ENCODE measurements at places on chromosomes 6 and 20.

DNA sequence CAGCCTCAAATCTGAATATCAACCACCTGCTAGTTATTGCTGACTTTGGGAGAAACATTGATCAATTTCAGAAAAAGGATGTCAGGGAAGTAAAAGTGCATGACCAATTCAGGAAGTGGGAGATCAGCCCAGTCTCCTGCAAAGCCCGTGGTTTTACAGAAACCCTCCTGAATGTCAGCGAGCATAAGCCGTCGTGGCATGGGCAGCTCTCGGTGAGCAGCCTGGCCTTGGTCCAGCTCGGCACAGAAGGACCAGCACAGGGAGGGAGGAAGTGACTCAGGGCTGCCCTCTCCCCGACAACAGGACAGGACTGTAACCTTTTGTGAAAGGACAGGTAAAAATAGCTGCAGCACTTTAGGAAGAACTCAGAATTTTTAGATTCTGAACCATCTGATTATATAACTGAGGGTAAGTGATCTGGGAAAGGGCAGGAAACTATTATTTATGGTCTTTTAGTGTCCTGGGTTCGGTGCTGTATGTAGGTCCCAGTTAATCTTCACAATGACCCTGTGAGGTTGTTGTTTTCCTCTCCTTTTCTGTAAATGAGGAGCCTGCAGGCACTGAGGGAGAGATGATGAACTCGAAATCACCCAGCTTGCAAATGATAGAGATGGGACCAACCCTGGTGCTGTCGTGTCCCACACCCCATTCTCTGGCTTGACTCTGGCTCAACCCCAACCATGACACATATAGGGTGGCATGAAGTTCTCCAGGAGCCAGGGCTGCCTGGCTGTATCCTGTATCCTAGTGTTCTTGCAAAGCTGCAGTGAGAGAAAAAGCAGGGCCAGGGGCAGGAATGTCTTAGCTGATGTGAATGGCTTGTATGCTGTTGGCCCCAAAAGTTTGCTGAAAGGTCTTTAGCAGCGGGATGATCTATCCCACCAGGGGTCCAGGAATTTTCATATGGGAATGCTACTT lies 37.6 kb downstream of the NRN1 start:
- peak; percentile 45 for DNase-seq

DNA sequence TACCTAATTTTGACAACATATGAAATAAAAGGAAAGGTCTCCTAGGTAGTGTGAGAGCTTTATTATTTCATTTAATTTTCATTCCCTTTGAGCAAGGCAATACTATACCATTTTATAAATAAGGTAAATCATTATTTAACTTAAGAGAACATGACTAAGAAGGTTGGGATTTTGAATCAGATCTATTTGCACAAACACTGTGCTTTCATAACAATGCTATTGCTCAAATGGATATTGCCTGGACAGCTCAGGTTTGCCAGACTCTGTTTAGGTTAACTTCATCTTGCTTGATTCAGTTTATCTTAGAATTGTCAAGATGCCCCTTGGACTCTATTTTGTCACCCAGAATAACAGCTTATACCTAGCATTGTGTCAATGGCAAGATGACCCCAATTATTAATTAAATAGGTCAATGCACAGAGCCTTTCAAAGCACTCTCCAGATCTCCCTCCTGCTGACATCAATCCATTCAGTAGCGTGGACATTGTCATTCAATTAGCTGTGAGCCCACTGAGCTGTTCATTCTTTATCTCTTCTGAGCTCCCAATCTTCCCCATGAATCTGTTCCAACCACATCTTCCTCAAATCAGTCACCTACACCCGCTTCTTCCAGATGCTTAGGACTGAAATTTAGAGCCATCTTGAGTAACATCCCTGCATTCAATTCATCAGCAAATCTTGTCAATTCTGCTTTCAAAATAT lies 42.1 kb upstream of the TMEM30A start:
- DNase-seq: no peak

- DNase-seq: no peak
These were observed 15.2 kb downstream of the RSPH4A start for GRCh38 chr6:116631379-116631990.

DNA sequence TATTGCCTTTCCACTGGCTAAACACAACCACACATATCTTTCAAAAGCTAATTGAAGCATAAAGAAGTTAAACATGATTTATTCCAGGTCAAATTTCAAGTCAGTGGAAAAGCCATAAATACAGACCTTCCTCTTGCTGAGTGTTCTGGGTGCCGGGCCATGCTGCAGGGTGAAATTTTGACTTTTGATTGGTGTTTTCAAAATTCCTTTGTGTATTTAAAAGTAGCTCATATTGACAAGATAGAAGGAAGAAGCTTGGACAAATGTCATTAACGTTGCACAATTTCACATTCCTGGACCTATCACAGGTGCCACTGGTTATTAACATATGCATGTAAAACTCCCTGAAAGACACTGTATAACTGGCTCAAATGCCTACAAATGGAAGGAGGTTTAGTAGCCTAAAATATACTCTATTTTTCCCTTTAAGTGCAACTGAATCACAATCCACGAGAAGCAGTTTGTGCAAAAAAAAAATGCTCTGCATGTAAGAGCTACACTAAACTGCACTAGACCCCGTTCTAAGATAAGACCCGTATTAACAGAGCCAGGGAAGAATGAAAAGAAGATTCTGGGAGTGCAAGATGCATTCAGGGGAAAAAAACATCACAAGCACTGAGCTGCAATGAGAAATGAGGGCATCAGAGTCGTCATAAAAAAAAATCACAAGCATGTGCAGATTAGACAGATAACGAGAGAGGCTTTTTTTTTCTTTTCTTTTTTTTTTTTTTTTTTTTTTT lies 30.4 kb downstream of the ATXN1 start:
- DNase-seq: no peak

DNA sequence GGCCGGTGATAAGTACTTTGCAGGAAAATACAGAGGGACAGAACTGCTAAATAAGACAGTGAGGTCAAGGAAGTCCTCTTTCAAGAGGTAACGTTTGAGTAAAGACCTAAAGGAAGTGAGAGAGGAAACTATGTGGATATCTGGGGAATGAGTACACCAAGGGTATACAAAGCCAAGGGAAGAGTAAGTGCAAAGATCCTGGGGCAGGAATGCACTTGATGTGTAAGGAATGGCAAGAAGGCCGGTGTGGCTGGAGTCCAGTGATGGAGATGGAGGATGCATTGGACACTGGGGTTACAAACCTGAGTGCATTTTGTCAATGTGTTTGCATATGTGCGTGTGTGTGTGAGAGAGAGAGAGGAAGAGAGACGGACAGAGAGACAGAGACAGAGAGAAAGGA lies 32.1 kb upstream of the TGM2 start:
- no peak for DNase-seq

DNA sequence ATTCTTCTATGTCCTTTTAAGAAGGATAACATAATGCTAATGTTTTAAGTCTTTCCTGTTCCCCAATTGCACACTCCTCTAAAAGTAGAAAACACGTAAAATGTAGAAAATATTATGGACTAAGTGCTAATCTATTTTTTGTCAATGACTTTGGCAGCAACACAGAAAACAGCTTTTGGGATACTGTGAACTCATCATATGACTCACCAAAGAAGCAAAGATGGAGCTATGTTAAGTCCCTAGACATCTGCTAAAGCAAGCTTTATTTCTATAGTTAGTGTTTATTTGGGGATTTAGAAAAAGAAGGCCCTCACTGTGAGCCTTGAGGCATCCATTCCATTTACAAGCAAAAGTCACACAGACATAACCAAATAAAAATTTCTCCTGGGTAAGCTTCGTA lies 23.0 kb downstream of the OPN5 start:
- DNase-seq: peak; percentile 28

DNA sequence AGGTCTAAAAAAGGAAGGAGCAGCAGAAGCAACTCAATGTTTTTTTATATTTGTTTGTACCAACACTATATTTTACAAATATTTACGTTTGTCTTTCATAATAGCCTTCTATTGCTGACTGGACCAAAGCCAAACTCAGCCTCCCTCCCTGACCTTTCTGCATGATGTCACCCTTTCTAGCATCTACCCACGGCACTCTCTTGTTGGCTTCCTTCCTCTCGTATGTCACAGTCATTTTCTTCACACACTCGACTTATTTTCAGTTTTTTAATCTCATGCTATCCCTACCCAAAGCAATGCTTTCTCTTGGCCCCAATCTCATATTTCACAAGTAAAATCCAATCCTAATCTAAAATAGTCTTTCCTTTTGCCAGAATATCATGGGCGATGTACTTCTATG lies 16.3 kb upstream of the FAM8A1 start:
- DNase-seq: no peak

DNA sequence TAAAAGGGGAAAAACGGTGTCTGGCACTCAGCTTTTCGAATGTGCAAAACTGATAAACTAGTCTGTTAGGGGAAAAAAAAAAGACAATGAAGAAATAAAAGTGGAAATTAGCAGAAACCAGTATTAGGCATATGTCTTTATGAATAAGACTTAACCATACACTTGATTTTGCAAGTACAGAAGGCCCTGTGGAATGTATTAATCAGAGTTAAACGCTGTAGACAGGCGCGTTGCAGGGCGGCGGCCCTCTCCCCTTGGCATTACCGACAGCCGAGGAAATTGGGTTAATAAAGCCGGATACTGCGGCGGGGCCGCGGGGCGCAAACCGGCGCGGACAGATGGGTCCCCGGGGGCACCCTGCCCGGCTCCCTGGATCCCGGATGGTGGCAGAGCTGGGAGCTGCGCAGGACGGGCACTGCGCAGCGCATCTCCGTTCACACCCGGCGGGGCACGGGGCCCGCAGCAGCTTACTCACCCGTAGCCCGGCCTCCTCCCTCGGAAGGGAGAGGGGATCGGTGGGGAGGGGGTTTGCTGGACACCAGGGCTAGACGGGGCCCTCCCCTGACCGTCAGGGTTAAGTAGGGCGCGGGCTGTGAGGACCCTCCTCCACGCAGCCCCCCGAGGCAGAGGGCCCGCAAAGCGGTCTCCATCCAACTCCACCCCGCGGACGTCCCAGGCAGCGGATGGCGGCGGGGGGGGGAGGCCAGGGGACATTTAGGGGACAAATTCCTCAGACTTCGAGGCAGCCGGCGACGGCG lies 2.0 kb downstream of the BHLHE23 start:
- DNase-seq: no peak

GRCh38 chr6:27830212-27830599 lies 82.0 kb downstream of the OR2B2 start:
- DNase-seq: no peak

GRCh38 chr20:2701671-2702081 lies 9.1 kb downstream of the EBF4 start:
- DNase-seq: no peak

DNA sequence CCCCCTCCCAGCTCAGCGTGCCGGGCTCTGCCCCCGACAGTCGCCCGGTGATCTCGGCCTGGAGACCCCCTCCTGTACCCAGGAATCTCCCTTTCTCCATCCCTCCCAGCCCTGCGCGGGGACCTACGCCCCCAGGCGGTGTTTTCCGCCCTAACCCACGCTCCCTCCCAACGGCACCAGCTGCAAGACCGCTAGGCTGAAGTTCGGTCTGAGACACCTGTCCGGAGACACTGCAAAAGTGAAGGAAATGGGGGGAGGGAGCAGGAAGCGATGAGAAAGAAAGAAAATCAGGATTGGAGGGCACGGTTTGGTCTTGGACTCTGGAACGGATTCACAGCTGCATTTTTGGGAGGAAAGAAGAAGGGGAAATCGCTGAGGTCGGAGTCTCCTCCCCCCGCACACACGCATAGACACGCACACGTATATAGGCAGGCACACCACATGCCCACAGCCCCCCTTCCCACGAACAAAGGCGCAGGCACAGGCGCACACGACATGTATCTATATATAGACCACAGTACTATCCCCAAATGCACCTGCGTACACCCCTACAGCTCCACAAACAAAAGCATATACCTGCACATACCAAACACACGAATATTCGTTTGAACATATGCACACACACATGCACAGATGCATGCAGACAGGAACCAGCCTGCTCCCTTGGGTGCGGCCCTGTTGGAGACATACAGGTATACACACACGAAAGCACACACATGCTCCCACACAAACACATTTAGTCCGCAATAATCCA lies 1.0 kb downstream of the SLC32A1 start:
- no peak for DNase-seq

- no peak for DNase-seq
These were observed 364.1 kb downstream of the ARHGAP18 start for GRCh38 chr6:129345890-129346289.

DNA sequence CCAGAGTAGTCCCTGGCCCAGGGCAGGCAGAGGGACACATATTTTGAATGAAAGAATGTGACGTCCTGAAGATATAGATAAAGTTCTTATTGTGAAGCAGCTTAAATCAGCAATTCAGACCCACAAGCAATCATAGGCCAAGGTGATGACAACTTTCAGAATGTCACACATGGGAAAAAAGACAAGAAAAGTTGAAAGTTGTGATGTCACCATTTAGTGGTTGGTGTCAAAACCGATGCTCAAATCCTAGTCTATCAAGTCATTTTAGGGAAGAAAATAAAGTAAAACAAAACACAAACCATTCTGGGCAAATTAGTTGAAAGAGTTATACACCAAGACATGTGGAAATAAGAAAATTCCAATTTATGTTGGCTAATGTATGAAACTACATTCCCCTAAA lies 710.8 kb downstream of the DOK5 start:
- no peak for DNase-seq

GRCh38 chr20:50227506-50227905 lies 36.9 kb downstream of the CEBPB start:
- DNase-seq: no peak

- peak; percentile 80 for DNase-seq
These were observed 75.2 kb upstream of the GLP1R start for GRCh38 chr6:38973178-38974057.

DNA sequence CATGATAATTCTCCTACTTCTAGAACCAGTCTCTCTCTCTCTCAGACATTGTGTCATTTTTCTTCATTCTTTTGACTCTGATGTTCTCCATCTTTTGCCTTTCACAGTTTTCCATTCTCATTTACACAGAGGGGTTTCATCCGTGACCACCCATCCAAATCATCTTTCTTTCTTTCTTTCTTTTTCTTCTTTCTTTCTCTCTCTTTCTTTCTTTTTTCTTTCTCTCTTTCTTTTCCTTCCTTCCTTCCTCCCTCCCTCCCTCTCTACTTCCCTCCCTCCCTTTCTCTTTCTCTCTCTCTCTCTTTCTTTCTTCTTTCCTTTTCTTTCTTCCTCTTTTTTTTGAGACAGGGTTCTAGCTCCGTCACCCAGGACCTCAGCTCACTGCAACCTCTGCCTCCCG lies 19.9 kb upstream of the SASH1 start:
- DNase-seq: no peak

DNA sequence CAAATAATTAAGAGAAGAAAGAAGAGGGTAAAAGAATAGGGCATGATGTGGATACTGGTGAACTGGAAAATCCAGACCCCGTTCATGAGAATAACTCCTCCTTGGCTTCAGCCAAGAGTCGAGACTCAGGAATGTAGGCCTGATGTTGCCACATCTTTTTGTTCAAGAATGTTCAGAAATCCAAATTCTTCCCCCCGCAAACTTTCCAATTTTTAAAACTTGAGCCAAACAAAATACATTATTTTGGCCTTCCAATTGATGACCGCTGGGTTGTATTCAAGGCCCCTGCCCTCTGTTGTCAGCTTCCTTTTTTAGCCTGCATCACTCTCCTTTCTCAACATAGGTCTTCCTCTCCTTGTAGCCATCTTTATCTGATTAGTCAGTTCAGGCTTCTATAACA lies 106.1 kb downstream of the TNFAIP3 start:
- no peak for DNase-seq

GRCh38 chr6:128172752-128173682 lies 272.2 kb upstream of the THEMIS start:
- DNase-seq: no peak

GRCh38 chr20:38791940-38792339 lies 13.6 kb upstream of the PPP1R16B start:
- no peak for DNase-seq
